ENCODE measurements at places on chromosomes 7 and 10.
A peak's percentile ranks its signal among the peaks of the same experiment; 100 is the strongest.

GRCh38 chr7:15440482-15440881, 121.3 kb downstream of the AGMO start:
- H3K4me3 ChIP-seq, result no peak overlapping the region
- DNase-seq, result no peak
- no peaks in the 10 kb centered on the region for H3K27me3 ChIP-seq

DNA sequence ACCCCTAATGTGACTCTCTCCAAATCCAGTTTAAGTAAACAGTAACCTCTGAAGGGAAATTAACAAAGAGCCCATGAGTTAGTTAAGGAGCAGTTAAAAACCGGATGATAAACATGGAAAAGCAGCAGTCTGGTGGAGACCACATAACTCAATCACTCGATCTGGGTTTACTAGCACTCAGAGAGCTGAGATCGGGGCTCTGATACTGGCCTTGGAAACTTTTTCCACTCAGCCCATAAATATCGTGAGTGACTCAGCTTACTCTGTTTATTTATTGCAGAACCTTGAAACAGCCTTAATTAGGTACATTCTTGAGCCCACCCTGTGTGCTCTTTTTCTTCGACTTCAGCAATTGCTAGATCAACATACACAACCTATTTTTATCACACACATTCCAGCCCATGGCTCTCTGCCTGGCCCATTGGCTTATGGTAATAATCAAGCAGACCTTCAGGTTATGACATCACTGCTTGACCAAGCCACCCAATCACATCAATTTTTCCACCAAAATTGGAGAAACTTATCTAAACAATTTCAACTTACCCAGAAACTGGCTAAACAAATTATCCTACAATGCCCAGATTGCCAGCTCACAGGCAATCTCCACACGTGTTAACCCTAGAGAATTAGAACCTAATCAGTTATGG, 82.2 kb upstream of the GPR22 start:
- H3K27me3 ChIP-seq, result no peaks in the 10 kb centered on the region
- peaks cover 19% of the 10 kb centered on the region for H3K4me1 ChIP-seq
- no peaks in the 10 kb centered on the region for H3K36me3 ChIP-seq
- peak overlapping the region; percentile 61 for H3K27ac ChIP-seq

DNA sequence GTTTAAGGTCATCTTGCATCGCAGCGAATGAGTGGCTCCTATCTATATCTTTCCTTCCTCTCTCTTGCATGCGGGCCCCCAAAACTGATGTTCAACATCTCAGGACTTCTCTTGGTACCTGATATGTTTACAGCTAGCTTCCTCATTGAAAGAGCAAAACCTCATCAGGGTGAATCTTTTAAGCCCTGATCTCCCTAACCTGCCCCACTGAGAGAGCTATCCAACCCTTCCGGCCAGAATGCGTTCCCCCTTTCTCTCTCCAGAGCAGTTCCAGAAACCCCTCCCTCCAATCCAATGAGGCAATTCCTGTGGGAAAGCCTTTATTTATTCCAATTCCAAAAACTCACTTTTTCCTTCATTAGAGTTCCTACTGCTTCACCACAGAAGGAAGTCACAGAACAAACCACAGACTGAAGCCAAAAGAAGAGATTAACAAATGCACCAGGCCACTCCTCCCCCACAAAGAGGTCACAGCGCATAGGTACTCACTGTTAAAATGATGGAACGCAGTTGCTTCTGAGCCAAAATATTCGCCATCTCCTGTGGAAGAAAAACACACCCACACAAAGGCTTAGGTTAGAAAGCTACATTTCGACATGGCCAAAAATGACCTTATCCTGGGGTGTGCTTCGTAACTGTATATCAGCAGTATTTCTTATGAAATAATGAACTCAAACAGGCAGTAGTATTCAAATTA, 232.4 kb downstream of the ELMO1 start:
- peak overlapping the region; percentile 57 for H3K27ac ChIP-seq
- H3K27me3 ChIP-seq, result no peaks in the 10 kb centered on the region
- H3K4me3 ChIP-seq, result no peak overlapping the region
- DNase-seq, result no peak
- H3K36me3 ChIP-seq, result no peaks in the 10 kb centered on the region

- DNase-seq, result no peak
- no peak overlapping the region for H3K27ac ChIP-seq
- H3K36me3 ChIP-seq, result no peaks in the 10 kb centered on the region
These were observed 106.6 kb downstream of the PRKCQ start for GRCh38 chr10:6473430-6473829.

- H3K27me3 ChIP-seq, result no peaks in the 10 kb centered on the region
- peaks cover 48% of the 10 kb centered on the region for H3K4me1 ChIP-seq
- no peak overlapping the region for H3K4me3 ChIP-seq
- peaks cover 69% of the 10 kb centered on the region for H3K36me3 ChIP-seq
These were observed 27.1 kb upstream of the SH3PXD2A start for GRCh38 chr10:103882285-103883007.

DNA sequence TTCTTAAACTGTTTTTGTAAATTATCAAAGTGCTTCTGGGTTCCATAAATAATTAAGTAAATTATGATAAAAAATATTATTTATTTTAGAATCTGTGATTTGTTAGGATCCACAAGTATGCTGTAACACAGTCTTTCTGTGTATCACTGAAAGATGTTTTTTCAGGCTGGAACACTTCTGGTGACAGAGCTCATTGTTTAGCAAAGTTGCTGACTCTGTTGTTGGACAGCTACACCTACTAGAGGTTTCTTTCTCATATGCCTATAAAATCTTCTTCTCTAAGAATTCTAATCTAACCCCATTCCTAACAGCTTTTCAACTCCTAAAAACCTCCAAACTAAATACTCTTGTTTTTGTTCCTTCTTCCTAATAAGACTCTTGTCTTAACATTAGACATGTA, 176.8 kb downstream of the THSD7A start:
- H3K4me3 ChIP-seq, result no peak overlapping the region
- DNase-seq, result no peak
- no peak overlapping the region for H3K27ac ChIP-seq

DNA sequence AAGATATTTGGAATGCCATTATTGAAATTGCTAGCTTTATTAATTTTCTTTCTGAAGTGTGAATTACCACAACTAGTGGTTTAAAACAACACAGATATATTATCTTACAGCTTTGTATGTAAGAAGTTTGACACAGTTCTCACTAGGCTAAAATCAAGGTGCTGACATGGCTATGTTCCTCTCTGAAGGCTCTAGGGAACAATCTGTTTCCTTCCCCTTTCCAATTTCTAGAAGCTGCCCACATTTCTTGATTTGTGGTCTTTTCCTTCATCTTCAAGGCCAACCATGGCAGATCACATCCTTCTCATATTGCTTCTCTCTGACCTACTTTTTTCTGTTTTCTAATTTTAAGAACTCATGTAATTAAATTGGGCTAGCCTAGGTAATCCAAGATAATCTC, 43.3 kb upstream of the SLC26A3 start:
- H3K4me3 ChIP-seq, result no peak overlapping the region
- H3K36me3 ChIP-seq, result no peaks in the 10 kb centered on the region
- no peak overlapping the region for H3K27ac ChIP-seq
- peaks cover 8% of the 10 kb centered on the region for H3K4me1 ChIP-seq

DNA sequence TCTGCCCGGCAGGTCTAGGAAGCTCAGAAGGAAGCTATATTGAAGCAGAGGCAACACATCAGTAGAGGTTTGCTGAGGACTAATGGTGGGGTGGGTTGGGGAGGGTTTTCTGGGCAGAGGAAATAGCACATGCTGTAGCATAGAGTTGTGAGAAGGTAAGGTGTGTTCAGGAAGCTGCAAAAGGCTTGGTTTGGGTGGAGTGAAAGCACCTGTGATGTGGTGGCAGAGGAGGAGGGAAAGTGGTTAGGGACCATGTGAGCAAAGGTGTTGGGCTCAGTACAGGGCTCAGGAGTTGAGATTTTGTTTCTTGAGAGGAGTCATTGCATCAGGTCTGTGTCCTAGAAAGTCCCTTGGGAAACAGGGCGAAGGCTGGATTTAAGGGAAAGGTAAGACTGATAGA, 294.6 kb downstream of the SORCS3 start:
- H3K4me1 ChIP-seq, result no peaks in the 10 kb centered on the region
- H3K36me3 ChIP-seq, result no peaks in the 10 kb centered on the region

- DNase-seq, result no peak
- H3K27me3 ChIP-seq, result no peaks in the 10 kb centered on the region
- H3K36me3 ChIP-seq, result peaks cover 38% of the 10 kb centered on the region
- no peak overlapping the region for H3K4me3 ChIP-seq
These were observed 7.9 kb downstream of the FAM13C start for GRCh38 chr10:59354434-59354833.

- H3K27ac ChIP-seq, result no peak overlapping the region
- peaks cover 24% of the 10 kb centered on the region for H3K4me1 ChIP-seq
- no peaks in the 10 kb centered on the region for H3K27me3 ChIP-seq
- peaks cover 87% of the 10 kb centered on the region for H3K36me3 ChIP-seq
- no peak overlapping the region for H3K4me3 ChIP-seq
These were observed 216.3 kb downstream of the SFMBT2 start for GRCh38 chr10:7194571-7194970.

- H3K4me1 ChIP-seq, result peaks cover 29% of the 10 kb centered on the region
- H3K27me3 ChIP-seq, result no peaks in the 10 kb centered on the region
- no peaks in the 10 kb centered on the region for H3K36me3 ChIP-seq
- H3K4me3 ChIP-seq, result no peak overlapping the region
- H3K27ac ChIP-seq, result peak overlapping the region; percentile 69
These were observed 188.9 kb downstream of the SKIDA1 start for GRCh38 chr10:21336476-21337170.

- no peak overlapping the region for H3K4me3 ChIP-seq
- no peak for DNase-seq
- no peaks in the 10 kb centered on the region for H3K36me3 ChIP-seq
- no peak overlapping the region for H3K27ac ChIP-seq
- no peaks in the 10 kb centered on the region for H3K27me3 ChIP-seq
- peaks cover 6% of the 10 kb centered on the region for H3K4me1 ChIP-seq
These were observed 840.8 kb downstream of the GRM8 start for GRCh38 chr7:126411821-126412383.

DNA sequence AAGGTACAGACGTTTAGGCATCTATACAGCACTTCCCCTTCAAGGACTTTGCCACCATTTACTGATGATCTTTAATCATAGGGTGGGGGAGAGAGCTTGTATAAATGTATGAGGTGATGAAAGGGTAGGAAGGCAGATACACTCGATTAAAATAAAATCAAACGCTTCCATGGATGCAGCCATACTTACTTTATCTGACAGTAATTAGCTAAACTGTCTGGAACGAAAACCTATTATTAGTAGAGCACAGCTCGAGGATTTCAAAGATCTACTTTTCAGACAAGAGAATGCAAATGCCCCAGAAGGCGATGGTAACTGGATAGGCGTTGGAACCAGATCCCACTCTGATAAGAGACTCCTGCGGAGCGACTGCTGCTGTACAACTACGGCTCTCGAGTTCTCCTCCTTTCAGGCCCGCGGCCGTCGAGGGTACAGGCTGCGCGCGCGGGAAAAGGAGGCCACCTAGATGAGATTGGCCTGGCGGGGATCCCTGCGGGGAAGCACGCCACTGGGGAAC, 3.1 kb upstream of the NKX2-3 start:
- H3K4me1 ChIP-seq, result peaks cover 37% of the 10 kb centered on the region
- H3K27ac ChIP-seq, result no peak overlapping the region
- no peak overlapping the region for H3K4me3 ChIP-seq
- no peak for DNase-seq

DNA sequence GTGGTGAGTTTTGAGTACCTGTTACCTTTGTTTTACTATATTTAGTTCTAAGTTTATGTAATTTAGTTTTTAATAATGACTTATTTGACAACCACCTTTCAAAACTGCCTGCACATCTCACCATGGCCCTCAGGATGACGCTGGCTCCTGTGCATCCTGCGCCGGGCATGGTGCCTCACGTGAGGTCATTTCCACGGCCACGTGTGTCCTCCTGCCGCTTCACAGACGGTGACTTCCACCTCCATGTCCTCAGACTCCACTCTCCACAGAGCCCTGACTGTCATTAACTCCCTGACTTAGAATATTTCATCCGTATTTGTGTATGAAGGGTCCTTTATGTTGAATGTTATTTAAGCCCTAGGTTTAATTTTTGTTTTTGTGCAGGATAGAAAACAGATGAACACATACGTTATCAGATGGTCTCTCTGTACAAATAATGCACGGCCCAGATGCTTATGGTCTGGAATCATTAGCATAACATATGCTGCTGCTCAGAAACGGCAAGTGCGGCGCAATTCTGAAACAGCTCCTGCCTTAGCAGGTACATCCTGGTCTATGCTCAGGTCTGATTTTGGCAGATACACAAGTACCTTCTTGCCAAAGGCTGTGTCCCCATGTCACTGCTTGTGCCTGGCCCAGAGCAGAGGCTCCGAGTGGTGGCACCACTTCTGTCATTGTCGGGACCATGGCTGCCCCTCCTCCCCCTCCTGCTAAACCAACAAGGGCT, 155.8 kb downstream of the WDR37 start:
- peaks cover 26% of the 10 kb centered on the region for H3K27me3 ChIP-seq
- DNase-seq, result no peak
- no peak overlapping the region for H3K4me3 ChIP-seq

DNA sequence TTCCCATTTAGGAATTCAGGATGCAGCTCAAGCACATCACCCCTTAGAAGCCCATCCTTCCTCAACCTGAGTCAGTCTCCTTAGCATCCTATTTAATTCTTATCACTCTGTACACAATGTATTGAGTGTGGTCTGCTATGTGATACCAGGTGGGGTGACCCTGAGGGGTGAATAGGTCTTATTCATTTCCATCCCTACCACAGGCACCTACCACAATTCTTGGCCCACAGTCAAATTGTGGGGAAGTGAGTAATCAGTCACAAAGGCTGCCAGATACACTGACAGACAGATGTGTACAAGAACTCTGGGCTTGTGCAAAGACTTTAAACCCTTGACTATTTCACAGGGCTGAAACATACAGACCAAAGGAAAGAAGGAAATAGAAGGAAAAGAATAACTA, 560.5 kb downstream of the PARD3 start:
- no peaks in the 10 kb centered on the region for H3K36me3 ChIP-seq
- no peaks in the 10 kb centered on the region for H3K27me3 ChIP-seq
- H3K4me1 ChIP-seq, result peaks cover 10% of the 10 kb centered on the region
- H3K27ac ChIP-seq, result no peak overlapping the region
- DNase-seq, result no peak

DNA sequence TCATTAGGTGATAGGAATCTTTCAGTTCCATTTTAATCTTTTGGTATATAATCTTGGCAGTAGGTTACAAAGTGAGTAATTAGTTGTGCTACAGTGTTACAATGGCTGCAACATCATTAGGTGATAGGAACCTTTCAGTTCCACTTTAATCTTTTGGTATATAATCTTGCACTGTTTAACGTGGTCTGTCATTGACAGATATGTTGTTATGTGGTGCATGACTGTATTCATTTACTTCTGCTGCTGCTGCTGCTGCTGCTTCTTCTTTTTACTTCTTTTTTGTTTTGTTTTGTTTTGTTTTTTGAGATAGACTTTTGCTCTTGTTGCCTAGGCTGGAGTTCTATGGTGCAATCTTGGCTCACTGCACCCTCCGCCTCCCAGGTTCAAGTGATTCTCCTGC, 28.6 kb downstream of the ST7 start:
- H3K4me1 ChIP-seq, result peaks cover 21% of the 10 kb centered on the region
- H3K36me3 ChIP-seq, result no peaks in the 10 kb centered on the region
- DNase-seq, result no peak
- H3K27ac ChIP-seq, result no peak overlapping the region
- no peak overlapping the region for H3K4me3 ChIP-seq
